ENCODE measurements at places on chromosomes 3 and 15.

DNA sequence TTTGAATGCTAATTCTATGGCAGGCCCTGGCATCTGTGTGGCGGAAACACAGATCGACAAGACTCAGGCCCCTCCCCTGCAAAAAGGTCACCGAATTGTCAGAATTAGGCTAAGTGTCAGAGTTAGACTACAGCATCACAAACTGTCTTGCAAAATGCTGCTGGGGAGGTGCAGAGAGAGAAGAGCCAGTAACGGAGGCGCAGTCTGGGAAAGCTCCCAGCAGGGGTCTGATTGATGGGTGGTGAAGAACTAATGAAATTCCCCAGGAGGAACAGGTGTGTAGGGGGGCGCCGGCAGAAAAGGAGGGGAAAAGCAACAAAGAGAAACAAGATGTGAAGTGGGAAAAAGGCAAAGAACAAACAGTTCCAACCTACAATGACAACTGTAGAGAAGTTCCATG, 72.7 kb upstream of the TAMM41 start:
- no peak for DNase-seq

GRCh38 chr15:39736412-39737195, 46.0 kb downstream of the FSIP1 start:
- no peak for DNase-seq

DNA sequence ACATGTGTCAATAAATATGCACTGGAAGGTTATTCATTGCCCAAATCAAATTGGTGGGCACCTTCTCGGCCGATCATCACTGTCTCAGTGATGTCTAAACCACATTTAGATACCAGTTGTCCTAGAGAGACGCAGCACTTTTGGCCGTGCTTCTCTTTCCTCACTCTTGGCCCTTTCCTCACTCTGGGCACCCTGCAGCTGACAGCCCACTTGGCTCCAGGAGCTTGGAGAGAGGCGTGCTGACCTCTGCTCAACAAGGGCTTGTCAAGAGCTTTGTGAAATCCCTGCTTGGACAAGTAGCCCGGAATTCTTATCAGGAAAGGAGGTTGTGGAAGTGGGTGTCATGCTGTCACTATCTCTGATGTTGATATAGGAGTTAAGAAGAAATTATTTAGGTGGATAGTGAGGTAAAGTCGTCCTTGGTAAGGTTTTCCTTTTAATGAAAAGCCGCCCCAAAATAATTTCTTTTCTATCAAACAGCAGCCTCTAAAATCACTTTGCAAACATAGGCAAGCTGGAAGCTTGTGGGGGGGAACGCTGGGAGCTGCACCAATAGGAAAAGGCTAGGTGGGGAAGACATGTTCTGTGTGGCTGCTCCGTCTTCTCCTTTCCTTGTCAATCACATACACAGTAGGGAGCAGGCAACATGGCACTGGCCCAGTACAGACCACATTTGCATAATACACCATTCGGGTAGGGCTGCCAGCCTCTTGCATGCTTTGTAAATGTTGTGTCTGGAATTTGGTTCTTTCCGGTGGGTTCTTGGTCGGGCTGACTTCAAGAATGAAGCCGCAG, 126.8 kb upstream of the UBE3A start:
- no peak for DNase-seq

GRCh38 chr3:66437341-66437929, 63.4 kb downstream of the LRIG1 start:
- no peak for DNase-seq

DNA sequence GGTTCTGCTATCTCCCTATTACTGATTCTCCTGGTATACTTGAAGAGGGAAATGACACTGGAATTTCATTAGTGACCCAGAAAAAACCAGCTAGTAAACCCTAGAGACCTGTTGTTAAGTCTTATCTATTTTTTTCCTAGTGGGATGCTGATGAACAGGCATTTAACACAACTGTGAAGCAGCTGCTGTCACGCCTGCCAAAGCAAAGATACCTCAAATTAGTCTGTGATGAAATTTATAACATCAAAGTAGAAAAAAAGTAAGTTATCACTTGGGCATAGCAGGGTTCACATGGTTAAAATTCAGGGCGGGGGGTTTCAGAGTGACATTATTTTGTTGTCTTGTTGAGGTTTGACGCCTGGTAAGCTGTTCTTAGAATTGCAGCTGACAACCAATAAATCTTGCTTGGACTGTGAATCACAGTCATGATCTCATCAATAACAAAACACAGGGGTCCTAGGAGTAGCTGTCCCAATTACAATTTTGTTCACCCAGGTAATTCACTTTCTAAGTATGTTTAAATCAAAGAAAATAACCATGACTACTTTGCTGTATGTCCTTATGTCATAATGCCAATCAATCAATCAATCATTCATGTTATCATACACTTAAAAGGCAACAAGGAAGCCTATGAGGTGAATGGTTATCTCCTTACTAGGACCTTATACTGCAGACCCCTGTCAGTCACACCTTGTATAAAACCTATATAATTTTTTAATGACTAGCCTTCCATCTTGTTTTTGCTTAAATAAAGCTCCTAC, 4.6 kb downstream of the SRP14 start:
- DNase-seq = no peak

- no peak for DNase-seq
Measured at GRCh38 chr3:183488343-183488742, 59.9 kb upstream of the MCF2L2 start.

GRCh38 chr15:65612949-65613744, 2.2 kb upstream of the INTS14 start:
- DNase-seq = no peak

DNA sequence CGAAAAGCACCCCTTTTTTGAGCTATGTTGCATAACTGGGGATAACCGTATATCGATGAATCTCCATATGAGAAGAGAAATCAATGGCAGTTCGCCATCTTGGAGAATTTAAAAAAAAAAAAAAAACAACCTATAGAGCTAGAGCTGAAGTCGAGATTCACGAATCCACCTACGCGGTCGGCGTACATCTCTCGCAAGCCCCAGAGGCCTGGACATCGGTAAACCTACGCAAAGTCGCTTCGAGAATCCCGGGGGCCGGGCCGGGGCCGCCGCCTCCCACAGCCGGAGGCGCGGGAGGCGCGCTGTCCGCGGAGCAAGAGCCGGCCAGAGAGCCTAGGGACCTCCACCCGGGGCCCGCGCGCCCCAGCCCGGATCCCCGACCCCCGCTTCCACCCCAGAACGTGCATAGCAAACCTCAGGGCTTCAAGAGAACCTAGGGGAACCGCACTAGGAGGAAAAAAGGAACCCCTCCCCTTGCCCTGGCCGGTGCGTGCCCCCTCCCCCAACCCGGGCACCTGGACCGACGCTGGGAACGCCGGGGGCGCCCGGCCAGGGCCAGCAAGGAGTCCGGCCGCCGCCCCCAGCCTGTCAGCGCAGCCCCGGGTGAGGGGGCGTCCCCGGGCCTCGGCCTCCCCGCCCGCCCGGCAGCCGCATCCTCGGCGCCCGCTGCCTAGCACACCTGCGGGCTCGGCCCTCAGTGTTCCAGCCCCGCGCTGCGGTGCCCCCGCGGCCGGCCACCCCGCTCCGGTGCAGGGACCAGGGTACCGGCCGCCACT, 567 bp downstream of the PFN2 start:
- DNase-seq = no peak

DNA sequence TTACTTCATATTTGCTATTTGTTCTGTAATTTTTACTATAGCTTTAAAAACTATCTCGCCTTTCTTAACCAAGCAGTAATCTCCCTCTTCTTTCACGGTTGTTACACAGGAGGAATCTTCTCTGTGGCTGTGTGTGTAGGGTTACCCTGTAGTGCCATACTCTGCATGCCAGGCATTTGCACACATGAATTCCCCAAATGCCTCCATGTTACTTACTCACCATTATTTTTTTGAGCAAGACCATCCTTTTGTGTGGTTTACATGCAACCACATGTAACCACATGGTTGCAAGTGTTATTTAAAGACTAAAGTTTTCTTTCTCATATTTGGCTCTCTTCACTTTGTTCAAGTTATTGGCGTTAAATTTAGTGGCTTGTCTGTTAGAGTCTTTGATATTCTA, 45.5 kb downstream of the HPS3 start:
- DNase-seq = no peak

DNA sequence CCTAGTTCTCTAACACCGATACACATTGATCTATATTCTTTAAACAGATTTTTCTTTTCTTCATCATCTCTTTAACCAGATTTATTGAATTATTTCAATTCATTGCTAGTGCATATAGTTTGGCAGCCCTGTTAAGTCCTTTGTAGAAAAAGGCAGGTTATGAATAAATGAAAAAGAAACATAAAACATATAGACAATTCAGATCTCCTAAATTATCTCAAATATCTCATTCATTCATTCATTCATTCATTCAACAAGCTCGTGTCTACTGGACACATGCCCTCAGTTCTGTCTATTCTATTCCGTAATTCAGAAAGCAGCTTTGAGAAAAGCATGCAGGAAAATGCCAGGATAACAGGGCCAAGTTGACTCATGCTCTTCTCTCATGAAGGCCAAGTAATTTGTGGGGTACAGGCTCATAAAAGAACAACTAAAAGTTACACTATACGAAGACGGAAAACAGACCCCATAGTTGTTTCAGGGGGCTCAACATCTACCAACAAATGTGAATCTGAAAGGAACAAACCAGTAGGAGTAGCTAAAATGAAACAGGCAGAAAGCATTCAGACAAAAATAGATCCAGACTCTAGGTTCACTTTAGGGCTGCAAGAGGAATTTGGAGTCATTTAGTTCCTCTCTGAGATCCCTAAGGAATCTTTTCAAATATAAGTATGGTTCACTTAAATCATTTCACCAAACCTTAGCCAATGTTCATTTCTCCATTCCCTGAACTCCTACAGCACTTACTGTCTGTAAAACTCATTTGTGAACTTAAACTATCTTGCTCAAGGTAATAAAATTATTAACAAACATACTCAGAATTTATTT, 7.5 kb downstream of the ZNF148 start:
- no peak for DNase-seq

GRCh38 chr3:180646187-180646790, 33.0 kb downstream of the CCDC39 start:
- DNase-seq = no peak

- no peak for DNase-seq
Measured at GRCh38 chr15:43511012-43511885, 6.2 kb upstream of the MAP1A start.

GRCh38 chr3:152176241-152176640, 92.5 kb upstream of the MBNL1 start:
- no peak for DNase-seq

DNA sequence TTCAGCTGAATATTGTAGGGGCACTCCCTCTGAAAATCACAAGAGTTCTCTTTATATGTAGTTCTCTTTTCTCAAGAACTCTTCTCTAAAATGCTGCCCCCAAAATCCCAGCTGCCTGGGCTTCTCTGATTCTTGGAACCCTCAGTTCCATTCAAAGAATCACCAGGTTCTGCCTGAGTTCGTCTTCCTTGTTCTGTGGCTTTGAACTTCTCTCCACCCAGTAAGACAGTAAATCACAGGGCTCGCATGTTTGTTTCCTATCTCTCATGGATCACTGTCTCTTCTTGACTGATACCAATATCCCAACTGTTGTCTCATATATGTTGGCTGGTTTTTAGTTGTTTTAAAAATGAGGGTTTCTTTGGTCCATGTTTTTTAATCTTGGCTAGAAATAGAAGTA, 359.5 kb upstream of the CBLB start:
- DNase-seq = no peak

DNA sequence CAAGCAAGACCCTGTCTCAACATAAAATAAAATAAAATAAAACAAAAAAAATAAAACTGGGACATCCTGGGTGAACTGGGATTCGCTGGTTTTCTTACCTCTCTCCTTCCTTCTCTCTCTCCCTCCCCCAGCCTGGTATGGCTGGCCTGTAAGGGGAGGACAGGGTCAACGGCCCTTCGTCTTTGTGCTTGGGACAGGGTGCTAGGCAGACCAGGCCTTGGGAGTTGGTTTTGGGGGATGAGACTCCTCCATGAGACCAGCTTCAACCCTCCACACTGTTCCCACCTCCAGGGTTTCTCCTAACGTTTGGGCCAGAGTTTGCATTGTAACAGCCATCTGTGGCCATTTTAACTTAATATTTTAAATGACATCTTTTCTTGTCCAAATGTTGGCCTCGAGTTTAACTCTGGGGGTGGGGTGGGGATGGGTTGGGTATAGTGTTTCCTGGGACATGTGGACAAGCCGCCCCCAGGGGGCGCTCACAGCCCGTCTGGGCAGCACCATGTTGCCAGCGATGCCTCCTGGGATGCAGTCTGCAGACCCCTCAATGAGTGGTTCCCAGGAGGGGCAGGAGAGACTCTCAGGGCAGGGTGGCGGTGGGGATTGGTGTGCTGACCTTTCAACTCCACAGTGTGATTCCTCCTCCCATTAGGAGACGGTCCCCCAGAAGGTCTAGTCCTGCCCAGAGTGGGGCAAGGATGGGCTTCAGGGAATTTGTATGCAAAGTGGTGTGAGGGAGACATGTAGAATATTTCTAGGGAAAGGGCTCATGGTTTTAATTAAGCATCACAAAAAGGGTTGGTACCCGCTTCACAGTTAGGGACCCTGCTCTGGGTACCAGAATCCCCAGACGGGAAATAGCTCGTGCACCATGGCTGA, 37.7 kb upstream of the LCTL start:
- no peak for DNase-seq

GRCh38 chr3:149374793-149375500, 2.5 kb downstream of the TM4SF1 start:
- no peak for DNase-seq

GRCh38 chr3:23017801-23018200, 185.3 kb upstream of the UBE2E2 start:
- no peak for DNase-seq

DNA sequence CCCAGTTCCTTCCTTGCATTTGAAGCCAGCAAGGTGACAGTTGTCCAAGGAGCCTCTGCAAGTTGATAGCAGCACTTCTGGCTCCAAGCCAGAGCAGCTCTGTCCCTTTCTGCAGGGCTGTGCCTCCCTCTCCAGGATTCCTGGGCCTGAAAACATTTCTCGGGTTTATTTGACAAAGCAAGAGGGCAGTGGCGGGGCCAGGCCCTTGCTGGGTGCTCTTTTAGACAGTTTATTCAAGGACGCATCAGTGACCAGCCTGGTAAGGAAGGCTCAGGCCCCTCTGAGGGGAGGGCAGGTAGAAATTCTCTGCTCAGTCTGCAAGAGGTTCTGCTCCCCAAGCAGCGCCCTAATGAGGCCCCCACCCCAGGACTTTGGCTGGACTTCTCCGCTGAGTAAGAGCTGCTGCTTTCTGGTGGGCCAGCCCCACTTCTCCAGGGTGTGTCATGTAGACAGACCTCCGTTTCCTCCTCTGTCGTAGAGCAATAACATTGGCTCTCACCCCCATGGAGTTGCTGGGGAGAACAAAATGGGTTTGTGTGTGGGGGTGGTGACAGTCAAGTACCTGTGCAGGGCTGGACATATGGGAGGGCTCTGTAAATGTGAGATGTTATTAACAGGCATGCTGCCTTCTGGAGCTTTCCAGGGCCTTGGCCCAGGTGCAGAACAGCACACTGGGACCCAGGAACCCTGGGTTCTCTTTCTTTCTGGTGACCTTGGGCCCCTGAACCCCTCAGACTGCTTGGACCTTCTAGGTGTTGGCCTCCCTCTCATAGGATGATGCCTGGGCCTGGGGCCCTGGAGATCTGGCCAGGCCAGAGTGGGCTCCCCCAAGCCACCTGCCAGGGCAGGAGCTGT, 146.2 kb upstream of the TLE3 start:
- no peak for DNase-seq

Data from cortex of kidney (tissue), 1 donor.